ENCODE measurements at places on chromosomes 12 and 14.
A peak's percentile ranks its signal among the peaks of the same experiment; 100 is the strongest.

DNA sequence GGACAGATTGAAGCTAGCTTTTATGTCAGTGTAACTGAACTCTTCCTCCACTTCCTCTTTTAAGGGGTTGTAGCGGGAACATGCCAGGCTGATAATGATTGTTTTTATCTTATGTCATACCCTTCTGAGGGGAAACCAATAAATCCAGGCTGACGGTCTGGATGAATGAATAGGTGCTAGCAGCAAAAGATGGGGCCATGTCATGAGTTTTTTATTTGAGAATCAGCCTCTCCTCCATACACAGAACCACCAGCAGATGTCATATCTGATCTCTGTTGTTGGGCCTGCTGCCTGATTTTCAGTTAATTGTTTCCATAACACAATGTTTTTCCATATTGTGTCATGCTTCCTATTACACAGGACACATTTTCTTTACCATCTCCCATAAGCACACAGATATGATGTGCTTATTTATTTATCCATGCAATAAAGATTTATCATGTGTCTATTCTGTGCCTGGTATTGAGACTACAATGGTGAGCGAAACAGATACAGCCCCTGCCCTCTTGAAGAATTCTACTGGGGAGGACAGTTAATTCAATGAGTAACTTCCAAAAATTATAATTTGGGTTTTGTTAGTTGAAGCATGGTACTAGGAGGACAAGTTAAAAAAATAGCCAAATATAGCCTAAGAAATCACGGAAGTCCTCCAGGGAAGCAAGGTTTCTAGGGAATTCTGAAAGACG is 33.6 kb upstream of the CRY1 start:
- DNase-seq = no peak

DNA sequence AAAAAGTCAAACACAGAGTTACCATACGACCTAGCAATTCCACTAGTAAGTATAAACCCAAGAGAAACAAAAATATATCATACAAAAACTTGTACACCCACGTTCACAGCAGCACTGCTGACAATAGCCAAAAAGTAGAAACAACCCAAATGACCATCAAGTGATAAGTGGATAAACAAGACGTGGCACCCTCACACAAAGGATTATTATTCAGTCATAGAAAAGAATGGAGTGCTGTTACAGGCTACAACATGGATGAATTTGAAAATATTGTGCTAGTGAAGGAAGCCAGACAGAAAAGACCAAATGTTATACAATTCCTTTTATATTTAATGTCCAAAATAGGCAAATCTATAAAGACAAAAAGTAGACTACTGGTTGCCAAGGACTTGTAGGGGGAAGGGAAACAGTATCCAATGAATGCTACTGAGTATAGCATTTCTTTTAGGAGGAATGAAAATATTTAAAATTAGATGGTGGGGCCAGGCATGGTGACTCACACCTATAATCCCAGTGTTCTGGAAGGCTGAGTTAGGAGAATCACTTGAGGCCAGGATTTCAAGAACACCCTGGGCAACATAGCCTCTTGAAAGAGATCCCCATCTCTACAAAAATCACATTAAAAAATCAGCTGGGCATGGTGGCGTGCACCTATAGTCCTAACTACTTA is 41.9 kb downstream of the SPTLC2 start:
- no peak for DNase-seq

GRCh38 chr14:89963288-89963978 is 7.7 kb downstream of the TDP1 start:
- DNase-seq = no peak

- no peak for DNase-seq
Observed at GRCh38 chr14:76867516-76868453, 41.6 kb downstream of the LRRC74A start.

DNA sequence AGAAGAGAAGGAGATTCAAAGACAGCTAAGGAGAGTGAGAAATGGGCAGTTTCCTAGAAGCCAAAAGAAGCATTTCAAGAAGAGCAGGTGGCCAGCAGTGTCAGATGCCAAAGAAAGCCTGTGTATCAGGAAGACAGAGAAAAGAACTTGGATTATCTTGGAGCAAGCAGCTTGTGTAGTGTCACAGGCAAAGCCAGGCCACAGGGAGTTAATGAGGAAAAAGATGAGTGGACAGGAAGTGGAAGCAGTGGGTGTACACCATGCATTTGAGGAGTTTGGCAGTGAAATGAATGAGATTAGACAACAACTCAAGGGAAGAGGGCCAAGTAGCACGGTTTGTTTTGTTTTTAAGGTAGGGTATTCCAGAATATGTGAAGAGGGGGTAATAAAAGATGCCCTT is 5.6 kb upstream of the MYH7 start:
- DNase-seq = no peak

- DNase-seq = no peak
Observed at GRCh38 chr14:35134329-35135123, 12.2 kb downstream of the PRORP start.

GRCh38 chr12:1122786-1123185 is 131.8 kb downstream of the ERC1 start:
- no peak for DNase-seq

DNA sequence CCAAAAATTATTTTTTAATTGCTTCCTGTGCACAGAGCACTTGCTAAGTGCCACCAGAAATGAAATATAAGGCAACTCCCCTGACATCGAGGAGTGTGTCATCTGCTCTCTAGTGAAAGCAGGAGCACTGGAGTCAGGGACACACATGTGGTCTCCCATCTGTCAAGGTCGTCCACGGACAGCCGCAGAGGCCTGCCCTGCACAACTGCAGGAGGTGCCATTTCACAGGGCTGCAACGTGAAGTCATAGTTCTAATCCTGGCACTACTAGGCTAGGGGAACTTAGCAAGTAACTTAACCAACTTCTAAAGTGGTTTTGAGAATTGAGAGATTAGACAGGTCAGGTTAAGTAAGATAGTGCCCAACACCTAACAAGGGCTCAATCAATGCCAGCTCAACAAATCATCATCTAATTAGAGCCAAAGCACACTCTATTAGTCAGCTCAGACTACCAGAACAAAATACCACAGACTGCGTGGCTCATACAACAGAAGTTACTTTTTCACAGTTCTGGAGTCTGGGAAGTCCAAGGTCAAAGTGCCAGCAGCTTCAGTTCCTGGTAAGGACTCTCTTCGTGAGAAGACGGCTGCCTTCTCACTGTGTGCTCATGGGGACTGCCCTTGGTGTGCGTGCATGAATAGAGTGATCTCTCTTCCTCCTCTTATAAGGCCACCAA is 30.7 kb downstream of the FOXN3 start:
- DNase-seq = no peak

- no peak for DNase-seq
Observed at GRCh38 chr12:57099047-57099714, 10.3 kb downstream of the NAB2 start.

- DNase-seq = no peak
Observed at GRCh38 chr14:37150414-37150813, 22.0 kb downstream of the SLC25A21 start.

GRCh38 chr12:47114481-47114892 is 34.7 kb upstream of the AMIGO2 start:
- DNase-seq = no peak

DNA sequence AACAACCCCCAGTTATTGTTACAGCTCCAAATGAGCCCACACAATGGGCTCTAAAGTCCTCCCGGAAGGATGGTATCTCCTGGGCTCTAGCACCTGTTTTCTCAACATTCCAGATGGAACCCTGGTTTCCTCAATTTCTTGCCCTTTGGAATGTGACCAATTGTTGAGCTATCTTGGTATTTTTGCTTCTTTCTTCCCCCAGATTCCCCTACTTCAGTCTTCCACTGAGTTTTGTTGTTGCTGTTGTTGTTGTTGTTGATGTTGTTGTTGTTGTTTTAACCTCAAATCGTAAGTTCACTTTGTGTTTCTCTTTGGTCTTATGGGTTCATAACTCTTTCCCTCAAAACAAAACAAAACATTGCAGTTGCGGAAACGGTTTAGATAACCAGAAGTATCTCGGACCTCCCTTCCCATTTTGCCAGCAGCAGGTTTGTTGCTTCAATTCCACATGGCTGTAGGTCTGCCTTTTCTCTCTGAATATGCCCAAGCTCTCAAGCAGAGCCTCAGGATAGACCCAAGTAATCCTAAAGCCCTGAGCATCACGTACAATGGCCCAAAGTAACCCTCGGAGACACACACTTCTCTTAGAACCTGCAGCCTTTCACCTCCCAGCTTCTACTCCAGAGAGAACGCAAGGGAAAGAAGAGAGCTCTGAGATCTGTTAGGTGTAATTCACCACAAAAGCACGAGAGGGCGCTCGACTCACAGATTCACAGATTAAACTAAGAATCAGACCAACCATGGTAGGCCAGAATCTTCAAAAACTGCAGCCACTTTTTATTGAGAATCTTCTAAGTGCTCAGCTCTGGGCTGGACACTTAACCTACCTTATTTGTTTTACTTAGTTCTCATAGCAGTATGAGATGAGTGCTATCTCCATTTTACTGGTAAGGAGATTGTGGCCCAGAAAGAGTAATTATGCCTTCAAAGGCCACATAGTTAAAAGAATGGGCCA is 1.0 kb upstream of the DDX23 start:
- DNase-seq = peak; percentile 91

DNA sequence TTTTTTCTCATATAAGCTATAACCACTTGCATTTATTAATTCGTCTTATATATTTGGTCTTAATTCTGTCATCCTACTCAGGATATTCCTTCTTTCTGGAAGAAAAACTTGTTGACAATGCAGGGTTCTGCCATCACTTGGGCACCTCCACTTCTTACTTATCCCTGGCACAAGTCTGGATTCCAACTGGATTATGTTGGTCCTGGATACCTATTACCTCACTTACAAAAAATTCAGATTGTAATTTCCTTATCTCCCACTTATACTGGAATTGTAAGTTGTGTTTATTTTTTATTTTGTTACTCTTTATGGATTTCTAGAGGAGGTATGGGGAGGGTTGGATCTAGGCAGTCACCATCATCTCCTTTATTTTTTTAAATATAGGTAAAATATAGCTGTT is 36.7 kb downstream of the LRRIQ1 start:
- DNase-seq = no peak

- no peak for DNase-seq
Observed at GRCh38 chr12:4293299-4293965, 19.9 kb downstream of the CCND2 start.

DNA sequence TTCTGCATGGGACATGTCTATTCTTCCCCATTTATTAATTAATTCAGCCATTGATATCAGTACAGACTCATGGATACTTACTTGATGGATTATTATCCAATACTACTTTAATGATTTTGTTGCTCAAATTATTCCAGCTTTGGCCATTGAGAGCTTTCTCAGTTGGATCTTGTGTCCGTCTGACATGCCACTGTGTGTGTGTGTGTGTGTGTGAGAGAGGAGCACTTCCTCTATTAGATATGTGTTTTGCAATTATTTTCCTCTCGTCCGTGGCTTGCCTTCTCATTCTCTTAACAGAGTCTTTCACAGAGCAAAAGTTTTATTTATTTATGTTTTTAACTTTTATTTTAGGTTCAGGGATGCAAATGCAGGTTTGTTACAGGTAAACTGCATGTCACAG is 194.2 kb downstream of the ADGRD1 start:
- DNase-seq = no peak

DNA sequence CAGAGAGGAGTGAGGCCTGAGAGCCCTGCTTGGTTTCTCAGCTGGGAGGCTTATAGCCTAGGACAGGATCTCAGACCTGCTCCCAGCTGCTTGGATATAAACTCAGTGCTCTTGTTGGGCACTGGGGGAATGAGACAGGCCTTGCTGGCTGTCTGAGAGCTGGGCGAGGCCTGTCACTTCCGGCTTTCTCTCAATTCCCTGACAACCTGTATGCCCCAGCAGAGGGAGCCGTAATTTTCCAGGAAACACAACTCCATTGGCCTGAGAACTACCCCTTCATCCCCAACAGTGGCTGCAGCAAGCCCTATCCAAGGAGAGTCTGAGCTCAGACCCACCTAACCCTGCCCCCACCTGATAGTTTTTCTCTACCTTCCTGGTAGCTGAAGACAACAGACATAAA is 258.3 kb upstream of the STXBP6 start:
- DNase-seq = no peak

DNA sequence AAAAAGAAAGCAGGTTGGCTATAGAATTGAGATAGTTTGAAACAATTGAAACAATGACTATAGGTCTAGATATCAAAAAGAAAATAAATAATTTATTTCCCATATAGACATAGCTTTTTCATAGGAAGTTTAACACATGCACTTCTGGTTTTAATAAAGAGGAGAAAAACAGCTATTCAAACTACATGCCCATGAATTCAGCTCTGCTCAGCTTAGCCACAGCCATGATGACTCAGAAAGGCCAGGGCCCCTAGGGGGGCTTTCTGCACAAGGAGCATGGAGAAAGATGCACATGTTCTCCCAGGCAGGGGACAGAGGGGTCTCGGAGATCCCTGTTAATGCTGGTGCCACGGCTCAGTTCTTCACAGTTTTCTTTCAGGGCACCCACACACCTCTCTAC is 114.0 kb downstream of the GALC start:
- no peak for DNase-seq

- DNase-seq = no peak
Observed at GRCh38 chr12:66664076-66664475, 14.8 kb downstream of the GRIP1 start.

DNA sequence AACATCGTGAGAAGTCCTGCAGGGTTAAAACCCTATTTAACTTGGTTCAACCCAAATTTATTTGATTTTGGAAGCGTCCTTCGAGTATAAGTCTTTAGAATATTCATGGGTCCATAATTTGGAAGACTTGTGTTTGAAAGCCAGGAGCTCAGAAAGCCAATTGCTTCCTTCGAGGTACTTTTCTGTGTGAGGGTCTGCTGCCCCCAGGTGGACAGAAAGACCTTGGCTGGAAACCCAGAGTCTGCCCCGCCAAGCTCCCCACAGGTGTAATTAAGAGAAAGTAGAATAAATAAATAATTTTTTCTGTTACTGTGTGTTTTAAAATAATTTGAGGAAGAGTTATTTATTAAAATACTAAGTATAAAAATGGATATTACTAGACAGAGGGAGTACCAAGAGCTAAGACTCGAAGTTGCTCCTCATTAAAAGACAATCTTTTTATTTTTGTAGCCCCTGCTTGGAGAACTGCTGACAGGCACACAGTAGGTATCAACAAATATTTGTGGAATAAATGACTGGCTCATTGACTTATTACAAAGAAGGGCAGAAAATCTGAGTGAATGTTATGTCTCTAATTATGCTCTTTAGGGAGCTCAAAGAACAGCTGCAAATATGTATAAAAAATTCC is 105.8 kb downstream of the PAH start:
- no peak for DNase-seq

DNA sequence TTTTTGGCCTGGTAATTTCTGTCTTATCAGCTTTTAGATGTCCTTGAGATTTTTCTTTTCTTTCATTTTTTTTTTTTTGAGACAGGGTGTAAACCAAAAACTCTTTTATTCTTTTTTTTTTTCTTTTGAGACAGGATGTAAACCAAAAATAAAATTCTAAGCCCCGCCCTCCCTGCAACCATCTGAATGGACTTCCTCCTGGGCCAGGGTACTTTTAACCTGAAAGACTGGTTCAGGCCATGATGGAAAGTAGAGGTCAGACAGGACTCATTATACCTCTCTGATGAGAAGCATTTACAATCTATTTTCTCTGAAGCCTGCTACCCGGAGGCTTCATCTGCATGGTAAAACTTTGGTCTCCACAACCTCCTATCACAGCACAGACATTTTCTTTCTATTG is 33.5 kb upstream of the TCL1B start:
- DNase-seq = no peak

- no peak for DNase-seq
Observed at GRCh38 chr14:79413734-79414428, 797.4 kb downstream of the DIO2 start.
